Left renal pelvis (tissue), 4 donors: ENCODE measurements at places on chromosomes 5 and 9.

DNA sequence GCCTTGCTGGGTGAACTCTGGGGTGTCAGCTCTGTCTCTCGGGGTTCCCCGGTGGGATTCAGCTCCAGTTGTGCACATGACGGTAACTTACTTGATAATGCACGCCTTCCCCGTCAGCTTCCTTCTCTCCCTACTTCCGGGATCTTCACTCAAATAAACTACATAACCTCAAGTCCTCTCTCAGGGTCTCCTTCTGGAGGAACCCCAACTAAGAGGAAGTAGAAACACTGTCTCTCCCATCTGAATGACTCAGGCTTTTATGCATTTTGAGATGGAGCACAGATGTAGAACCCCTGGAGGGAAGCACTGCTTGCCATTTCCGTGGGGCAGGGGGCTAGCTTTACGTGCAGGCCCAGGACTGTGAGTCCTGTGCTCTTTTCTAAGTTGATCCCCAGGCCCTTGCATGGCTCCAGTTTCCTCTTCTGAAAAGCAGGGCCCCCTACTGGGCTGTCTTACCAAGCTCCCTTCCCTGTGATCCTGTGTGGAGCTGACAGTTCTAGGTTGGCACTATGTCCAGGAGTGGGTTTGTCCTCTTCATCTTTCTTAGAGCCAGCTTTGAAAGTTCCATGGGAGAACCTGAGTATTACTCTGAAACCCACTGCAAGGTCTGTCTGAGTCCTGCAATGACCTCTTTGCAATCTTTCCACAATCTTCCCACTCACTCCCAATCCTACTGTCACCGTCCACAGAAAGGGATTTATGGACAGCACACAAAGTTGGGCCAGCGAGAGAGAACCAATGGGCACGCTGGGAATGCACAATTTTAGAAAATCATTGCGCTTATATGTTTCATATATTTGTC lies 17.7 kb downstream of the S1PR3 start:
- DNase-seq = no peak

GRCh38 chr5:104576677-104577076 lies 1014.1 kb upstream of the NUDT12 start:
- no peak for DNase-seq

DNA sequence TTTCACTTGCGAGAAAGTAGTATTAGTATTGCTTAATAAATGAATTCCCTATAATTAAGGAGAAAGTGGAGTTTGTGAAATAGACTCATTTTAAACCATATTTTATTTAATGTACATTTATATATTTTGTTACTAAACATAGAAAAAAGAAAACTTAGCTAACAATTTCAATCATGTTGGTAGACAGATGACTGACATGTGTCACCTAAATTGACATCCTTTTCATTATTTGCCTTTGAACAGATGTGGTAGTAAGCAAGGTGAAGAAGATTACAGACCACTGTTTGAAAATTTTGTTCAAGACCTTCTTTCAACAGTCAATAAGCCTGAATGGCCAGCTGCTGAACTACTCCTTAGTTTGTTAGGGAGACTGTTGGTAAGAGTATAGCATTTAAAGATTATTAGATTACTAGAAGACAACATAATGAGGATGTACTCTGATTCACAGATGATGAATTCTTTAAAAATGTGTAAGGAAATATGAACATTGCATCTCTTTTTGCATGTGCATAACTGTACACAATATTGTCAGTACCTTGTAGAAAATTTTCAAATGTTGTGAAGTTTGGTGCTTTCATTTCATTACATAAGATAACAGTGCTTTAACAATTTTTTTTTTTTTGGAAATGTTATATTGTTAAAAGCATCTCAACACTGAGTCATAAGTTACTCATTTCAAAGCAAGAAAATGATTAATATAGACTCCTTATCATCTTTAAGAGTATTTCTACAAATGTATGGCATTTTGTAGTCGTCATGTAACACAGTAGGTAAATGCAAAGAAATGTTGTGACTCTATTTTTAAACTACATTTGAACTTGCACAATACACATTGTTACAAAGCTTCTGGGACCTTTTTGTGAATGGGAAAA lies 139.5 kb downstream of the NIPBL start:
- no peak for DNase-seq

GRCh38 chr5:180595046-180595379 lies 3.7 kb upstream of the SCGB3A1 start:
- DNase-seq = no peak

DNA sequence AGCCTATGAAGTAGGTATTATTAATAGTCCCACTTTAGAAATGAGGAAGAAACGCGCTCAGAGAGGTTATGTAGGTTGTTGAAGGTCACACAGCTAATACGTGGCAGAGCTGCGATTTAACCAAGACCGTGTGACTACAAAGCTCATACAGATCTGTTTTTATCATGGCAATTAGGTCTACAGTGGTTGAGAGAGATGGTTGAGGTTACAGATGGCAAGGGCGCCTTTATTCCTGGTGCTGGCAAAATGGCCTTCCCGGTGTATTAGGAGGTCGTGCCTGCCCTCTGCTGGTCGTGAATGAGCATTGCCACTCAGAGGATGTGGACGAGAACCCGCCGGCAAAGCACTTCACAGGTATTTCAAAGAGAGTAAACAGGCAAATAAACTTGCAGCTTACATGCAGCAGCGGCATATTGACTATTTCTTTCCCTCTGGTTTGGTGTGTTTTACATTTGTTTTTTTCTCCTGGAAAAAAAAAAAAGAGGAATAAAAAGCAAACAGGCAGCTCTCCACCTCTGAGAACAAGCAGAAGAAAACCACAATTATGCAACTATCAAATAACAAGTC lies 65.3 kb upstream of the EGFLAM start:
- DNase-seq = no peak

DNA sequence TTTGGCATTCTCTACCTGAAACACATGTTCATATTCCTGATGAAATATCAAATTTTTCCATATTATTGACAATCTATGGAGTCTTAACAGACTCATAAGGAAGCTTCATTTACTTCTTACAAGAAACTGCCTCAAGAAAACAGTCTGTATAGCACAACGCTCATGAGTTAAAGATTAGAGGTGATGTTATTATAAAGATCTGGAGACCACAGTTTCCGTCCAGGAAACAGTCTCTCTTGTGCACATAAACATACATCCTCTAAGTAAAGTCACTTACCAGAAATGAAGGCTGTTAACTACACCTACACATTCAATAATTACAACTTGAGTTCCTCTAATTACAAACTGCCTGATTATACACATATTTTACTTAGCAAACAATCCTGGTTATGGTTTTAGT lies 86.9 kb downstream of the RAPGEF6 start:
- DNase-seq = no peak

DNA sequence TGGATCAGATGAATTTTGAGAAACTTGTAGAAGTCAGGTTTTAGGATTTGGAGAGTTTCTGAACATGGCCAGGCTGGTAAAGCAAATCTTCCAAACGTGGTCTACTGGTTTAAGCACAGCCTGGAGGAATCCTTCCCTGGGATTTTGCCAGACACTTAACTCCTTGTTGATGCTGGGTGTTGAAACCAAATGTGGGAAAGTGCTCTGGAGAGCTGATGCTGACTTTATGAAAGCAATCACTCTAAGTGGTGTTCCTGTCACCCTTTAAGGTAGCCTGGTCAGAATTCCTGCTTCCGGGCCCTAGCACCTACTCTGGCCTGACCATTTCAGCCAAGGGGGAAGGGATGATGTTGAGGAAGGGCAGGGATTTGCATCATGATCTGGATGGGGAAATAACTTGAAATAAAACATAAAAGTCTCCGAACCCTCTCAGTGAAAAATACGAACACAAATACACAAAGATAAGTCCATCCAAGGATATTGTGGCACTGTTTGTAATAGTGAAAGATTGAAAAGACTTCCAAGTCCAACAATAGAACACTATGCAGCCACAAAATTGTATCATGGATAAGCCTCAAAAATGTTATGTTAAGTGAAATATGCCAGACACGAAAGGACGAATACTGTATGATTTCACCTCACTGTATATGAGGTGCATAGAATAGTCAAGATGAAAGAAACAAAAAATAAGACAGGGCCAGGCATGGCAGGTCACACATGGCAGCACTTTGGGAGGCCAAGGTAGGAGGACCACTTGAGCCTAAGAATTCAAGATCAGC lies 57.7 kb downstream of the PDE6A start:
- no peak for DNase-seq

- no peak for DNase-seq
These were observed 563 bp upstream of the FGF10 start for GRCh38 chr5:44389823-44390143.

DNA sequence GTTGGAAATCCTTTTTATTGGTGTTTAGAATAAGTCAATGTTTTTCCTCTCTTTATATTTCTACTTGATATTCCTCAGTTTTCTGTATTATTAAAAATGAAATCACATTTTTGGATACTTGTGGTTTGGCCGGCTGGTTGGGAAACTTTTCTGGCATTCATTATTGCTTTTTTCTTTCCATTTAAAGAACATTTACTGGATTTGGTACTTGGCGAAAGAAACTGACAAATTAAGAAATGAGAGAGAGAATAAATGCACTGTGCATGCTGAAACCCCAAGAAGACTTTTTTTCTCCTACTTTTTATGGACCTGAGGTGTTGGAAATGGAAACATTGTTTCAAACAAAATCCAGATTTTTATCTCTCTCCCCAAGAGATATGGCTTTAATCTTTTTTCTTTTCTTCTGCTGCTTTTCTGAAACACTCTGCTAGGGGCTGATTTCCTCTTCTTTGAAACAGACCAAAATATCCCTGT lies 128.4 kb downstream of the SNX18 start:
- DNase-seq = no peak

DNA sequence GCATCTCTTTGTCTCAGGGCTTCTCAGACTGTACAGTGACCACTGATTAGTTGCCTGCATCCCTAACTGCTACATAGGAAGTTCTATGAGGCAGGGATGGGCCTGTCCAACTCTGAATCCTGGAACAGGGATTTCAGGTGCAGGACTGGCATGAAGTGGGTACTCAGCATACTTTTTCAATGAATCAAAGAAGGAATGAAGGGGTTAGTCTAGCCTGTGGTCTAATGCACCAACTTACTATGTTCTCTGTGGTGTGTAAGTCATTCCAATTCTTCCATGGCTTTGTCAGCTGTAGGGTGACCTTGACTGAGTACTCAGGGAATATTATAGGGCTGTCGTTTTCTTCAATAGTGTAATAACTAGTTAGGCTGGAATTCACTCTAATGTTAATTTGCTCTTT lies 8.3 kb downstream of the COL15A1 start:
- no peak for DNase-seq

GRCh38 chr5:17260549-17260948 lies 43.1 kb downstream of the BASP1 start:
- DNase-seq = no peak

- DNase-seq = no peak
These were observed 639 bp upstream of the RASA1 start for GRCh38 chr5:87266914-87267573.
